Left renal cortex interstitium (tissue), 4 donors: ENCODE measurements at places on chromosomes 3 and 15.

DNA sequence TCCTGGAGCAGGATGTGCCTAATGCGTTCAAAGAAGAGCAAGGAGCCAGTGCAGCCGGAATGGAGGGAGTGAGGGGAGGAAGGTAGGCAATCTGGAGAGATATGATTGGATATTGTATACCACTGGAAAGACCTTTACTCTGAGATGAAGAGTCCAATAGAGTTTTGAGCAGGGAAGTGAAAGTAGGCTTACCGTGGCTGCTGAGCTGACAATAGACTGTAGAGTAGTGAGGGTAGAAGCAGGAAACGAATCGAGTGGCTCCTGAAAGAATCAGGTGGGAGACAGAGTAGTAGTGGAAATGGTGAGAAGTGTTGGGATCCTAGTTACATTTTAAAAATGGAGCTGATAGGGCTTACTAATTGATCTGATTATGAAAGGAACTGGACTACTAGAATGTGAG, 51.8 kb upstream of the NUDT16 start:
- DNase-seq = no peak

GRCh38 chr3:139388821-139389551, 461 bp downstream of the COPB2 start:
- DNase-seq = no peak

- no peak for DNase-seq
Measured at GRCh38 chr3:51974277-51974962, 444 bp upstream of the ABHD14A start.

DNA sequence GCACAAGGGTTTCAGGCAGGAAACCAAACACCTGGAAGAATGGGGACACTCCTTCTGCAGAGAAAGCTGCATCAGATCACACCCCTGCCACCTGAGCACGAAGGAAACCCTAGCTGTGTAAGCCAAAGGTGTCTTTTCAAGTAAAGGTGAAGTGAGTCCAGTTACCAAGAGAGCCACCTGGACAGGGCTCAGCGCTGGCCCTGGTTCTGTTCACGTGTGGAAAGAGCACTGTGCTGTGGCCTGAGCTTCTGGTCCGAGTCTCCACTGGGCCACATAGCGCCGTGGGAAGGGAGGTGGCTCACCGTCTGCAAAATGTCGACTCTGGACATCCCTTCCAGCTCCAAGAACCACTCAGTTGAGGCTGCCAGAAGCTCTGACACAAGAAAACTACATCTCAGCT, 151.1 kb downstream of the ADAMTS17 start:
- no peak for DNase-seq

GRCh38 chr15:70479056-70479455, 284.3 kb downstream of the UACA start:
- no peak for DNase-seq

- DNase-seq = no peak
Measured at GRCh38 chr3:188054541-188054940, 99.4 kb upstream of the LPP start.

DNA sequence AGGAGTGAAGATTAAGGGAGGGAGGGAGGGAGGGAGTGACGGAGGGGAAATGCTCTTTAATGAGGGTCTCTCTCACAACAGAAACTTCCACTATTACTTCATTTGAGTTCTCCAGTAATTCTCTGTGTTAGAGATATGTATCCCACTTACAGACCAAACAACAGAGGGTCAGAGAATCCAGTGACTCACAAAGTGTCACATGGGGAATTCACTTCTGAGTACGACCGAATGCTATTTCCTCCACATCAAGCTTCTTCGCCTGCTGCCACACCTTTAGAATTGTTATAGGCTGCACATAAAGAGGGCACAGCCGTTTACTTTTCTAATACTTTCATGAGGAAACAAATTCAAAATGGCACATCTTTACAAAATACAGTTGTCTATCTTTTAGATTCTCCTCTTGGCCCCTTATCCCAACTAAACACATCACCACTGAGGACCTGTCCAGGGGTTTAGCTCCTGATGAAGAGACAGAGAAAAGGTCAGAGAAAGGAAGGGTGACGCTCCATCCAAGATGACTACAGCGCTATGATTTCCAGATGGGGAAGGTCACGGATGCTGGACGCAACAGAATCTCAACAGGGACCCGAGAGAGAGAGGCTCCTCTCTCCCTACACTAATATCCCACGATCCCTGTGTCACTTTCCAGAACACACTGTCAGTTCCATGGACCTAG, 119.0 kb downstream of the XXYLT1 start:
- DNase-seq = no peak
